ENCODE measurements at places on chromosomes 4 and X.
A peak's percentile ranks its signal among the peaks of the same experiment; 100 is the strongest.

- no peak for DNase-seq
Measured at GRCh38 chr4:6342530-6343293, 73.1 kb downstream of the WFS1 start.

DNA sequence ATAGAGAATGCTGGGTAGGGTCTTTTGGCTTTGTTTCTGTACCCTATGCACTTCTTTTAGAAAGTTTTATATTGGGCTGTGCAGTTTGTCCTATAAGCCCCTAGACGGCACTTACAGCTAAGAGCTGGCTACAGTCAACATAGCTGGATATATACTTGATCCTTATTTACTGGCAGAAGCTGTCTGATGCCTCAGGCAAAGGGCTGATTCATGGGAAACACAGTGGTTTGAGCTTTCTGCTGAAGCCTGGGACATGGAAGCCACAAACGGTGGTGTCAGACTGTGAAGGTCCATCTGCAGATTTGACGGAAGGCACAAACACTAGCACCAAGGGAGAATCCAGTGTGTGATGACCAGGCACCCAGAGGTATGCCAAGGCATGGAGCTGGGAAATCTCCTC, 608.4 kb downstream of the ANKRD50 start:
- no peak for DNase-seq

GRCh38 chr4:53943345-53944085, 120.9 kb downstream of the CHIC2 start:
- DNase-seq = no peak

DNA sequence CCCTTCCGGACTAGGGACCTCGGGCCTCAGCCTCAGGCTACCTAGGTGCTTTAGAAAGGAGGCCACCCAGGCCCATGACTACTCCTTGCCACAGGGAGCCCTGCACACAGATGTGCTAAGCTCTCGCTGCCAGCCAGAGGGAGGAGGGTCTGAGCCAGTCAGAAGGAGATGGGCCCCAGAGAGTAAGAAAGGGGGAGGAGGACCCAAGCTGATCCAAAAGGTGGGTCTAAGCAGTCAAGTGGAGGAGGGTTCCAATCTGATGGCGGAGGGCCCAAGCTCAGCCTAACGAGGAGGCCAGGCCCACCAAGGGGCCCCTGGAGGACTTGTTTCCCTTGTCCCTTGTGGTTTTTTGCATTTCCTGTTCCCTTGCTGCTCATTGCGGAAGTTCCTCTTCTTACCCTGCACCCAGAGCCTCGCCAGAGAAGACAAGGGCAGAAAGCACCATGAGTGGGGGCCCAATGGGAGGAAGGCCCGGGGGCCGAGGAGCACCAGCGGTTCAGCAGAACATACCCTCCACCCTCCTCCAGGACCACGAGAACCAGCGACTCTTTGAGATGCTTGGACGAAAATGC, at the start of gene WAS:
WAS (plus strand) TSS at position 389 of the 572 bp plus-strand sequence; CDS start at position 444, 55 bp downstream.
- no peak for DNase-seq

GRCh38 chr4:88659055-88659889, 38.4 kb downstream of the NAP1L5 start:
- DNase-seq = peak; percentile 22

DNA sequence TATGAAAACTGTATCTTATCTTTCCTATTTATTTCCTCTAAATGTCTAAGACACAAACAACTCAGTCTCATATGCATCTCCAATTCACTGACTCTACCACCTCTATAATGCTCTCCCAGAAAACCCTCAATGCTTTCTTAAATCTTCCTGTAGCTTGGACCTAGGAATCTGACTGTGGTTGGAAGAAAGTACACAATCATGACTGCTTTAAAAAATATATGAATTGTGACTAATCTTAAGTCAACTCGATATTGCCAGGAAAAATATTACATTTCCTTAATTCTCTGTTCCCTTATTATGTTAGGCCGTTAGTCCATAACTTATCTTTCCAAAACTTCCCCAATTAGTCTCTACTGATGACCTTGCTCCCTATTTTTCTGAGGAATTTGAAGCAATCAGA, 87.0 kb downstream of the SPCS3 start:
- DNase-seq = no peak

DNA sequence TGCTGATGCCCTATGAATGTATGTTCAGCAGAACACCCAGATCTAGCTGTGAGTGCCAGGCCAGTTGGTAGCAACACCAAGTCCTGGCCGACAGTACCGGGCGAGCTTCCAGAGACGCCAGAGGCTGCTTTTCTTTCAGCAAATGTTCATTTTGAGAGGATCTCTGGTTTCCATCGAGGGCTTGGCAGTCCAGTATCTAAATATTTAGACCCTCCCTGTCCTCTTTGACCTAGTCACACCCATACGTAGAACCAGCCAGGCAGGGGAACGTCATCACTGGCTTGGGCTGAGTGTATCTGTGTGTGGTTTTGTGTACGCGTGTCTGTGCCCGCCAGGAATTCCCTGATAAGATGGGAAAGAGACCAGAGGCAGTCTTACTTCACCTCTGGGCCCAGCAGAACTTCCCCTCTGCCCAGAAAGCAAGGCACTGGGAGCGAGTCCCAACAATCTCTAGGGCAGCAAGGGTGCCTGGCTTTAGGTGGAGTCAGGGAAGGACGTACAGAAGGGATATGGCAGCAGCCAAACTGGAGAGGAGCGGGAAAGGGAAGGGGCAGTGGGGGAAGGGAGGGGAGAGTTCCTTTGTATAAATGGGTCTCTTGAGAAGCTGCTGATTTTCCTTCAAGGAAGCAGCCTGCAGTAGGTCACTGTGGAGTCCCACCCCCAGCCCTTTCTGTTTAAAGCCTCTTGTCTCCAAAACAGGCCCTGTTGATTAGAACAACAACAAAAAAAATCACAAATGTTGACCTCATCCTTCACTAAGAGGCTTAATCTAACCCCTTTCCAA, 15.0 kb upstream of the ELF4 start:
- DNase-seq = peak; percentile 51

- DNase-seq = no peak
Measured at GRCh38 chr4:119132306-119132705, 3.3 kb upstream of the MYOZ2 start.

GRCh38 chr4:150252306-150252705, 174.1 kb downstream of the DCLK2 start:
- DNase-seq = no peak

DNA sequence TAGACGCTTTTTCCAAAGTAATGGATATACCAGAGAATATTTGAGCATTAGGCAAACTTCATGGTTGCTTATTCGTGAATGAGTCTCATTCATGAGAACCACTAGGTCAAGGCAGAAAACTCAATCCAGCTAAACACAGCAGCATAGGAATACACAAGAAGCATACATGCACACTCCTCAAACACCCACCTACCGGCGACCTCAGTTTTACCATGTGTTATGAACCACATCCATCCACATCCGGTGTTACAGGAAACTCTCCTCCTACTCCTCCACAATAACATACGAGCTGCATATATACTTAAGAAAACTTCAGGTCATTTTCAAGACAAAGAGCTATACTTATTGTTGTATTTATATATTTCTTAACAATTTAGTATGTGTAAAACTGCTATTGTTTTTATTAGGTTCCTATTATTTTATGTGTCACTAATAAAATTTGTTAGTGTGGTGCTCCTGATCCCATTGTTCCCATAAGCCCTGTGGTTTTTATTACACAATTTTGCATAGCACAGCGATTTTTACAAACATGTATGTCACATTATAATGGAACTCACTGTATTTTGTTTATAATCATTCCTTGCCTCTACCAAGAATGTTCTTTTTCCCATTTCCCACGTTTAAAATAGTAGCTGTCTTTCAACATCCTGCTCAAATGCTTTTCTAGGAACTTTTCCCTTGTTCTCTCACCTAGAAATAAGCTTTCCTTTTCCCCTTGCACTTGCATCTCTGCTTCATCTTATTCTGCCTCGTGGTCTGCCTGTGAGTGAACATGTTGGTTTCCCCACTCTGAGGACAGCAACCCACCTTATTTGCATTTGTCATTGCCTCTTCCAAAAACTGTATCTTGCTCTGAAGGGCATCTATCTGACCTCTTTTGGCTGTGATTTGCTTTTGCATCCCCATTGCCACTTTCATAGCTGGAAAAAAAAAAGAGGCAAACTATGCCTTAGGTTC, 48.3 kb downstream of the STBD1 start:
- DNase-seq = no peak

- DNase-seq = no peak
Measured at GRCh38 chrX:29067351-29067750, 480.1 kb downstream of the IL1RAPL1 start.

- DNase-seq = no peak
Measured at GRCh38 chr4:153759407-153760316, at the start of gene RNF175. TSS of gene RNF175 (minus strand) at chr4:153760024. CDS start at chr4:153759862, 162 bp downstream.

- no peak for DNase-seq
Measured at GRCh38 chr4:39312816-39313215, 53.3 kb downstream of the RFC1 start.

DNA sequence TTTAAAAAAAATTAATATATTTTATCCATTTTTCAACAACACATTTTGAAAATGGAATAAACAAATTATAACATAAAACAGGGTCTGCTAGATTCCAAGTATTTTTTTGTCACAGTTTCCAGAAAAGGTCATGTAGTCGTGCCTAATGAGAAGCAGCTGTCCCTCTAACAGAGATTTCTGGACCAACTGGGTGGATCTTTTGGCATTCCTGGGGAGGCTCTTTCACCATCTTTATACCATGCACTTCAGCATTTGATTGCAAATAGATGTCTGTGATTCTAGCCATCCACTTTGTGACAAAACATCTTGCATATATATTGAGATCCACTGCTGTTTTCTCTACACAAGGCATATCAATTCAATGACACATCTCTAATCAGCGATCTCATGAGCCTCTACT, 210.7 kb upstream of the LDB2 start:
- no peak for DNase-seq

DNA sequence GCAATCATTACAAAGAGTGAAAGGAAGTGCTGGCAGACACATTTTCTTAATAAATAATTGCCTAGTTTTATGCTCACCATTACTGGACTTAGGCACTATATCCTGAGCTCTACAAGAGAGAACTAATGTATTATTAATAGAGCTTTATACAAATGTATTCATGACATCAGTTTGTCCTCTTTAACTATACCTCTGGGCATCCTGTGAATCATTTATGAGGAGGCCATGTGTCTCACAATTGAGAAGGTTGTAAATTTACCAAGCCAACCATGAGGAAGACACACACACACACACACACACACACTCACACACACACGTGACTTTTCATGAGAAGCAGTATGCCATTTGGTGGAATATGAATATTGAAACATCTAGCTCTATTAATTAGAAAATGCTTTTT, 728.2 kb downstream of the ARAP2 start:
- DNase-seq = no peak

- peak; percentile 6 for DNase-seq
Measured at GRCh38 chr4:154332681-154333421, 158.7 kb downstream of the DCHS2 start.

DNA sequence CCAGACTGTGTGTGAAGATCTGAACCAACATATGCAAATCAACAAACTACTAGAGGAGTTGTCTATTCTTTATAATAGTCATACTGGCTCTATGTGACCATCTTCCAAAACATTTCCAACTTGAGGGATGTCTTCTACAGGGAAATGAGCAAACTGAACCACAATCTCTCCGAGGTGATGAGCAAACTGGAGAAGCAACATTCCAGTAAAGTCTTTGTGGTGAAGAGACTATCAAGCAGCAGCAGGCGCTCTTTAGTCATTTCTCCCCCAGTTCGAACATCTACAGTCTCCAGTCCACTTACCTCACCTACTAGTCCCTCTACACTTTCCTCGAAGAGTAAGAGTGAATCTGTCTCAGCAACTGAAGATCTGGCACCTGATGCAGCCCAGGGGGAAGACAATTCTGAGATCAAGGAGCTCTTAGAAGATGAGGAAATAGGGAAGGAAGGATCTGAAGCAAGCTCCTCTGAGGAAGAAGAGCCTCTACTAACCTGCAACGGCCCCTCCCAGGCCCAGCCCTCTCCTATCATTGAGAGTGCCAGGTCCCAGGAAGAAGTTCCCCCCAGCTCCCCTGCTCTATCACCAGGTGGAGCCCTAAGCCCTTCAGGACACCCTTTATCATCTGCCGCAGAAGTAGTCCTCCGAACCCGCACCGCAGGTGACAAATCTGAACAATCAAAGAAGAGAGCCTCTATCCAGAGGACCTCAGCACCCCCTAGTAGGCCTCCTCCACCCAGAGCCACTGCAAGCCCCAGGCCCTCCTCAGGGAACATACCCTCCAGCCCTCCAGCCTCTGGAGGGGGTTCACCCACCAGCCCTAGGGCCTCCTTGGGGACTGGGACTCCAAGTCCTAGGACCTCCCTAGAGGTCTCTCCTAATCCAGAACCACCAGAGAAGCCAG, 98.1 kb downstream of the HNRNPD start:
- DNase-seq = no peak

DNA sequence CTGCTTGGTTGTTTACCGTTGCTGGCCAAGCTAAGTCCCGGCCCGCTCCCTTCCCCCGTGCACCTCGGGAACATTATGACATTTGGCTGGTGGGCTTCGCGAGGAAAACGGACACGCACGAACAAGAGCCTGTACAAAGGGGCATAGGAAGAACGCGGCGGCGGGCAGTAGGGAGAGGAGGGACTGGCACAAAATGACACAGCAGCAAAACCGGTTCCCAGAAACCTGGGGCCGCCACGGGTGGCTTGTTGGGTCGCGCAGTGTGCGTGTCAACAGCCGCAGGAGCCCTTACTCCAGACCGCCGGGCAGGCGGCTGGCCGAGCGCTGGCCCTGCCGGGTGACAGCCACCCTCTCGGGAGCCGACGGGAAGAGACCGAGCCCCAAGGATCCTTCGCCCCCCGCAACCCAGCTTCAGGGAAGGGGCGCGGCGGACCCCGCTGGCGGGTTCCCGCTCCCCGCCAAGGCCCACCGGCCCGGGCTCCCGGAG, 1.6 kb upstream of the LIN54 start:
- peak; percentile 59 for DNase-seq

- no peak for DNase-seq
Measured at GRCh38 chr4:105641845-105642244, 66.6 kb downstream of the INTS12 start.

DNA sequence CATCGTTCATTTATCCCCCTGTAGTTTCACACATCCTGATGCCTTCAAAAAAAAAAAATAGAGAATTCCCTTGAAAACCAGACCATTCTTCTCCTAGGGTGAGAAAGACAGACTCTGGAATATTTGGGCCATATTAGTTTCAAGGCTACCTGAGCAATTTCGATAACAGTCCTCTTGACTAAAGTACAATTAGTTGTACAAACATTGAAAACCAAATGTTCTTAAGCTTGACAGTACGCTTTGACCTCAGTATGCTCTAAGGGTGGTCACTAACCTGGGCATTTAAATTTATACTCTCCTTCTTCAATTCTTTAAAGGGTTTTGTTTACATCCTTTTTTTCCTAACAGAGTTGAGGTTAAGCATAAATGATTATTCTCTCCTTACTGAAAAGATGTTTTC, 364.6 kb upstream of the FTHL17 start:
- DNase-seq = no peak

- DNase-seq = no peak
Measured at GRCh38 chr4:113636438-113636818, 125.1 kb downstream of the CAMK2D start.
